H7 (cell line): ENCODE measurements at places on chromosomes 2 and 18.

GRCh38 chr18:80198994-80199748, 48.1 kb downstream of the PARD6G start:
- DNase-seq: no peak

GRCh38 chr18:74147491-74147778, 199 bp downstream of the FBXO15 start:
- DNase-seq: no peak

DNA sequence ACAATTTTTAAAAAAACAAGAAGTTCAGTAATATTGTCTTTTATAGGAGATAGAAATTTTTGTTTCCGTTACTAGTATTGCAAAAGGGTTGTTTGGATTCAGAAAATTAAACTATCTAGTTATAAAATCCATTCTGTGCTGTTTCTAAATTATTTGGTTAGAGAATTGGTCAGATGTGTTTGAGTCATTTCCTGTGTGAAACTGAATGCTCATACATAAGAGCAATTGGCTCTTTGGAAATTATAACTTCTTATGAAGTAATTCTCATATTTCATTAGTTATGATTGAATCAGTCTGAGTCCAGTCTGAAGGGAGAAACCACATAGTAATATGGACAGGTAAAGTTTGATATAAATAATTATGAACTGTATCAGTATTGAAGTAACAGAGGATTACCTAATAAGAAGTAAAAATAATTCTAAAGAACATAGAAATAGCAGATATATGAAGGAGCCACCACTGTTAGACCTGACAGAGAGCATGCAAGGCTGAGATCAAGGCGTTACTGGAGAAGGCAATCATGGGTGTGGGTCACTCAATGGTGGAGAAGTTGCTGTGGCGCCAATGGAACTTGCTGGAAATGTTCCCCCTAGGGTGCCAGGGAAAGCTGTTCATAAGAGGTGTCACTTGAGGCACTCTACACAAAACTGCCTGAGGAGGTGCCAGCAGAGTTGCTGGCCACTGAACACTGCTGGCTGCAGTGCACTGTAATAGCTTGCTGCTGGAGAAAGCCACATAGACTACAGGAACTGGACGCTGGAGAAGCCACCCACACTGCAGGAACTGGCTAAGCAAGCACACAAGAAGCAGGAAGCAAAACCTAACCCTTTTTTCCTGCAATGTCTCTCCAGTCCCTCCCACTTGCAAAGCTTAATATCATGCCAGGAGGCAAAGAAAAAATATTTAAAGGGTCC, 18.0 kb upstream of the FAP start:
- DNase-seq: no peak

DNA sequence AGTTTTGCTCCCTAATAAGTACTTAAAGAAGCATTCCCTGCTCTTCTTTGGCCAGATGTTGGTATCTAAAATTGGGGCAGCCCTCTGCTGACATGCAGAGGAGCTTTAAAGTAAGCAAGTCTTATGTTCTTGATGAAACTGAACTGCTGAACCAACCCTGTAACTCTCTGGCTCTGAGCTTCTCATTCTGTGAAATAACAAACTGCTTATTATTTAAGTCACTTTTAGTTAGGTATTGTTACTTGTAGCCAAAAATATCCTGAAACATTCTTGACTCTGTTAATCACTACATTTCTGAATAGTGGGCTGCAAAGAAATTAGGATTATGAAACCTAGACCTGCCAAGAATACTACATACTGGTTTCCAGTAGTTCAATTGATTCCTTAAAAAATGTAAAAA, 15.5 kb downstream of the PPP3R1 start:
- no peak for DNase-seq

GRCh38 chr18:32429402-32429801, 41.3 kb downstream of the GAREM1 start:
- DNase-seq: no peak

DNA sequence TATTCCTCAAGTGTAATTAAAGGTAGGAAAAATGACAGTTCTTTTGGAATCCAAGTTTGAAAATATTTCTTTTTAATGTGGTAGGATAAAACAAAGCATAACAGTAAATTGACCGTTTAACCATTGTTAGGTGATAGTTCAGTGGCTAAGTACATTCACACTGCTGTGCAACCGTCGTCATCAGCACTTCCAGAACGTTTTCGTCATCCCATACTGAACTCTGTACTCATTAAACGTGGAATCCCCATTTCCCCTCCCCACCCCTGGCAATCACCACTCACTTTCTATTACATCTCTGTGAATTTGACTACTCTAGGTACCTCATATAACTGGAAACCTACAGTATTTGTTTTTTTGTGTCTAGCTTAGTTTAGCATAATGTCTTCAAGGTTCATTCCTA, 32.9 kb upstream of the FZD5 start:
- DNase-seq: no peak

DNA sequence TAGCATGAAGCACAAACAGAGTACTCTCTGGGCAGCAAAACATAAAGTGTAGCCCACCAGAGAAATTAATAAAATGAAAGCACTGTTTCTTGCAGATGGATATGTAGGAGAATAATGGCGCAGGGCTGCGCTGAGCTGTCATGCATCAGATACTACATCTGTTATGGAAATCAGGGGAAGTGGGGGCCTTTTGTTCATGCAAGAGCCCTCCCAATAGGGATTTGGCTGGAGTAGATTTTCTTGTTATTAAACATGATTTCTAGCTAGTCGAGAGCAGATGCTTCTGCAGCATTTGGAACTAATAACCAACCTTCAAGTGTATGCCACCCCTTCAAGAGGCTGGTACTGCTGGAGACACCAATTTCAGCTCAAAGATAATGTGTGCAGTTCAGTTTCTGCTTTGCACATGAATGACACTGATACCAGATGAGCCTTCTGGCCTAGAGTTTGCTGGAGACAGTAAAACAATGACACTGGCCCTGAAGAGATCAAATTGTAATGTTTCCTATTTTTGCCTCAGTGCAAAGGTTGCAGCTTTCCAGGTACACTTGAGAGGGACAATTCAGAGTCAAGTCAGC, 58.0 kb downstream of the RND3 start:
- DNase-seq: no peak

DNA sequence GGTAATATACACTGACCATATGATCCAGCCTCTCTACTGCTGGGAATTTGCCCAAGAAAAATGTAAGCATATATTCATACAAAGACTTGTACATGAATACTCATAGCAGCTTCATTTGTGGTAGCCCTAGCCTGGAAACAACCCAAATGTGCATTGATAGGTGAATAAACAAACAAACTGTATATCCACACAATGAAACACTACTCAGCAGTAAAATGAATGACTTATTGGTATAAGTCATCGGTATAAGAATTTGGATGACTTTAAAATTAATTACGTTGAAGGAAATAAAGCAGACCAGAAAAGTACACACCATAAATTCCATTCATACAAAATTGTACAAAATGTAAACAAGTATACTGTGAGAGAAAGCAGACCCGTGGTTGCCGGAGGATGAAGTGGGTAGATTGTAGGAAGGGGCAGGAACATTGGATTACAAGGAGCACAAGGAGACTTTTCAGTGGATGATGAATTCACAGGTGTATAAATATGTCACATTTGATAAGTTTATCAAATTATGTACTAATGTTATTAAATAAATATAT, 376.7 kb downstream of the TDRD15 start:
- DNase-seq: no peak

DNA sequence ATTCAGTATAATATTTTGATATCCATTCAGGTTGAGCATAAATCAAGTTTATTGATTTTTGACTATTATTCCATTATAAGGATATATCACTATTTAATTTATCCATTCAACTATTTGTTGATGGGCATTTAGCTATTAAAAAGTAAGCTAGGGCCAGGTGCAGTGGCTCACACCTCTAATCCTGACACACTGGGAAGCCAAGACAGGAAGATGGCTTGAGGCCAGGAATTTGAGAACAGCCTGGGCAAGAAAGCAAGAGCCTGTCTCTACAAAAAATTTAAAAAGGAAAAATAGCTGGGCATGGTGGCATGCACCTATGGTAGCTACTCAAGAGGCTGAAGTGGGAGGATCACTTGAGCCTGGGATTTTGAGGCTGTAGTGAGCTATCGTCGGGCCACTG, 183.5 kb downstream of the HNMT start:
- DNase-seq: no peak

DNA sequence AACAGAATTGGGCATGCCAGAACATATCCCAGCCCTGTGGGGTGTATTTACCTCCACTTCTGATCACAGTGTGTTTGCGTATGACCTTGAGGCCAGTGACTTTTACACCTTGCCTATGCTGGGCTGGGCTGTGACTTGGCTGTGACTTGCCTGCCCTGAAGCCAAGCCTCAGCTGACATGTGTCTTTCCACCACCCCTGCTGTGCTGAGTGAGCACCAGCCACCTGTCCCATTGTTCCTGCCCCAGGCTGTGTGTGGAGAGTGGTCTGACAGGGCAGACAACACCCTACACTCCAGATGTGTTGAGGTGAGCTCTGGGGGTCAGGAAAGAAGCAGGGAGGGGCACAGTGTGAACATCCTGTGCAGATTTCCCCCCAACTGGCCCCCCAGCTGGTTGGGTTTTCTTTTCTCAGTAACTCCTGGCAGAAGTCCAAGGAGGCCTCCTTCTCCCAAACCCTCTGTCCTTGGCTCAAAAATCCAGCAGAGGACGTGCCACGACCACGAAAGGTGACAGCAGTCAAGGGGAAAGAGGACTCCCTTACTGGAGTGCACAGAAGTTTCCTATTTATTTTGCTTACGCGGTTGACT, 5.1 kb upstream of the STEAP3 start:
- DNase-seq: no peak

- no peak for DNase-seq
These were observed 2.7 kb downstream of the COLEC11 start for GRCh38 chr2:3597567-3597966.

DNA sequence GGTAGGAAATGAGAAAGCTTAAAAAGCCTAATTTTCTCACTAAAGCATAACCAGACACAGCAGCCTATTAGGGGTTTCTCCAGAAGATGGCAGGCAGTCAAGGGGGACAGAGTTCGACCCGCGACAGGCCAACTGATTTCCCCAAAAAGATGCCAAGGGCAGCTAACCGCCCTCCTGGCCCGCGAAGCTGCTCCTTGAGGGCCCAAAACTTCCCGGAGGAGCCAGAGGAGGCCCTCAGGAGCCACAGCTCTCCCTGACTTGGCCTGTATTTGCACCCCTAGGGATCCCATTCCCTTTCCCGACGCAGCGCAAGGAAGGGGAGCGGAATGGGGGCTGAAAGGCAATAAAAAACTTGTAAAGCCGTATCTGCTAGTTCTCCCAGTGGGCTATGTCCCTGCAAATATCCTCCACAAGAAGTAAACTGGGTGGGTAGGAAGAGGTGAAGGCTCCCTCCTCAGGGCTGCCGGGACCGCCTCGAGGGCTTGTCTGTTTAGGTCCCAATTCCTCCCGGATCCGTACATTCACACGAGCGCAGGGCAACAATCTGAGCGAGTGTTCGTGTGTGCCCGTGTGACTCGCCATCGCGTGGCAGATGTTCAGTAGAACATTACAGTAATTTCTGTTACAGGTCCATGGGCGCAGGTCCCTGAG, 756 bp upstream of the NAGK start:
- peak; percentile 73 for DNase-seq

DNA sequence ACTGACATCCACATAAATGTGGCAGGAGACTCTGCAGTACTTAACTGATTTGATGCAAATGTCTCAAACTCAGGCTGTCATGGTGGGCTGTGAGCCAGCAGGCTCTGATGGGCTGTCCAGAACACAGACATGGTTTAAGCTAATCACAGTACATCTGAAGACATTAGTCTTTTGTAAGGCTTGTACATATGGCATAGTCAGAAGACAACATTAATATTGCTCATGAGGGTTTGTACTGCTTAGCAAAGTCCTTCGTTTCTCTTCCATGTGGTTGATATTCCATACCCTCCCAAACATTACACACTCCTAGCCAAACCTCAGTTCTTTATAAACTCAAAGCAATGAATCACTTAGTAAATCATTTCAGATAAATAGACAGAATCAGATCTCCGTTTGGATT, 330.6 kb downstream of the RND3 start:
- DNase-seq: no peak

DNA sequence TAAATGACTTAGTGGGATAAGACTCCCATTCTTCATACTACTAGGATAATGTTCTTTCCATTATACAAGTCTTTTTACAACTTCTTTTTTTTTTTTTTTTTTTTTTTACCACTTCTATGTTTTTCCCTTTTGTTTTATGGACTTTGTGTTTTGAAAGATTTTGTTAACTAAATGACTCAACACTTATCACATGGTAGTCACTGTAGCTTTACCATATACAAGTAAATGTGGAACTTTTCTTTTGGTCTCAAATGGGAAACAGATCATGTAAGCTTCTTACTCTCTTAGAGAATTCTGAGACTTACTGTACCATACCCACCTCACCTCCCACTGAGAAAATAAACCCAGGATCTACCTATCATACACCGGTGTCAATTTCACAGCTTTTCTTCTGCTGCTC, 590.3 kb upstream of the CDH2 start:
- DNase-seq: no peak

- DNase-seq: no peak
These were observed 596.4 kb downstream of the NYAP2 start for GRCh38 chr2:225995796-225996461.

GRCh38 chr2:99637159-99637697, 147.4 kb upstream of the REV1 start:
- no peak for DNase-seq

DNA sequence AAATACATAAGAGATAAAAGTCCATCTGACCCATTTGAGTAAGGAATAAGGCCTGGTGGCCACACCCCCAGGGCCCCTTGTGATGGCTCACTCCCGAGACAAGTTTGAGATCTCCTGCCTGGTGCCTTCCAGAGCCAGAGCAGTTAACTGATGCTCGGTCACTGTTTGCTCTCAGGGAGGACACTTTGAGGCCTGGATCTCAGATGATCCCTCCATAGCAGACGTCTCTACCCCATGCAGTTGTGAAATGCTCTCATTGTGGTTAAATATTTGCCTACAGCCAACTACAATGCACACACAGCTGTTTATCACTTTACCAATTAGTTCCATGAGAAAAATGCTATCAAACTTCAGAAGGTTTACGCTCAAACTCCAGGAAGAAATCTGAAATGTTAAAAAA, 12.3 kb downstream of the GYPC start:
- peak; percentile 22 for DNase-seq

DNA sequence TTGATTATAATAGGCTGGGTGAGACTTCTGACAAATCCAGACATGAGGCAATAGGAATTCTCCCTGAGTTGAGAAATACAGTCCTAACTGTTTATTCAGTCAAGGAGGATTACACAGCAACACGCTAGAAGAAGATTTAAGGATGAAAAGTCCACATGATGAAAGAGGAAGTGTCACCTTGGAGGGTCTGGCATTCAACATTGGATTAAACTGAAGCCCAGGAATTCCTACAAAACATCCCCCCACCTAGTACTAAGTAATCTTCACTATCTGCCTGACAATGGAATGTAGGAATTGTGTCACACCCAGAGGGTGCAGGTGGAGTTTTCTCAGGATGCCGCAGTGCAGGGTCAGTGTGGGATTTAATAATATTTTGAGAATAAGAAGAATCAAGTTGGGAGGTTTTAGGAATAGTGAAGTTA, 142.4 kb downstream of the SOCS6 start:
- peak; percentile 22 for DNase-seq

- no peak for DNase-seq
These were observed 422.7 kb upstream of the CDH20 start for GRCh38 chr18:60910534-60910933.
